ENCODE measurements at places on chromosomes 5 and 9.
A peak's percentile ranks its signal among the peaks of the same experiment; 100 is the strongest.

DNA sequence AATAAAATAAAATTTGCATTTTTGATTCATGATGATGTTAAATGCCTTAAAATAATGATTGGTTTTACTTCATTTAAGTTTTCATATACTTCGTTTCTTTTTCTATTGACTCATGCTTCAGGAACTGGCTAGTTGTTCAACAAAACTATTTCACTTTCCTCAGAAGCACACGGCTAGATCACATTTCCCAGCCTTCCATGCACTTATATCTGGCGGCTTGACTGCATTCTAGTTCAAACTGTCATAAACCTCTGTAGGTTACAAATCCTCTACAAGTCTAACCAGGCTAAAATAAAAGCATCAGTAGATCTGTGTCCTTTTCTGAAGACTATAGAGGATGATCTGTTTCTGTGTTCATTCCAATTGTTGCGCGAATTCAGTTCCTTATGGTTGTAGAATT is 46.3 kb upstream of the CNTLN start:
- DNase-seq = no peak

GRCh38 chr5:148333262-148333849 is 2.0 kb upstream of the SPINK9 start:
- no peak for DNase-seq

DNA sequence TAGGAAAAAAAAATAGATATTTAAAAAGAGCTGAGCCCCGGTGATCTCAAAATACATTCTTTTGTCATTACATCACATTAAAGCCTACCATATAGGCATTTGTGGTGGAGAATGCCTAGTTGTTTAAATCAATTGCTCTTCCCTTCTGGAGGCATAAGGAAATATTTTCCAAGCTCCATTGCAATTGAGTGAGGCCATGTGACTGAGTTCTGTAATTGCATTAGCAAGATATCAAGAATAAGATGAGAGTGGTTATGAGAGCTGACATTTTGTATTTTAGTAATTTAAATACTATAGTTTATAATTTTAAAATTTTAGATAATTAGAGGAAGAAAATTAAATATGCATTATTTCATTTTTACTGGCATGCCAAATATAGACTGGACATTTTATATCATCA is 1195.9 kb downstream of the DTWD2 start:
- no peak for DNase-seq

GRCh38 chr5:132839426-132840301 is 9.2 kb upstream of the SHROOM1 start:
- no peak for DNase-seq

- no peak for DNase-seq
Measured at GRCh38 chr9:34291423-34291822, 37.6 kb downstream of the KIF24 start.

DNA sequence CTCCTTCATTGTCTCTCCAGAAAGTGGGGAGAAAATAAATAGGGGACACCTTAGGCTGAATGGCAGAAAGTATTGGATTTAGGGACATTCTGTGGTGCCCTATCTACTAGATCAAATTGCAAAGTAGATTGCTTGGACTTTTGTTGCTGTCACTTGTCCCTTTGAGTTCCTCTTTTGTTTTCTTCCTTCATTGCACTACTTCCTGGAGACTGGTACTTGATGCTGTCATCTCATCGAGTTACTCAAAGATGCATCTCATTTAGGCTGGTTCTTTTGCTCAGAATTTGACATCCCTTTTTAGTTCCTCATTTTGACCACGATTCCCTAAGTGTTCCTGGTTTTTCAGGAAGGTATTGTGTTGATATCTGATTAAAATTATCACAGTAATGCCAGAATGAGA is 137.6 kb downstream of the ADGRV1 start:
- DNase-seq = no peak

DNA sequence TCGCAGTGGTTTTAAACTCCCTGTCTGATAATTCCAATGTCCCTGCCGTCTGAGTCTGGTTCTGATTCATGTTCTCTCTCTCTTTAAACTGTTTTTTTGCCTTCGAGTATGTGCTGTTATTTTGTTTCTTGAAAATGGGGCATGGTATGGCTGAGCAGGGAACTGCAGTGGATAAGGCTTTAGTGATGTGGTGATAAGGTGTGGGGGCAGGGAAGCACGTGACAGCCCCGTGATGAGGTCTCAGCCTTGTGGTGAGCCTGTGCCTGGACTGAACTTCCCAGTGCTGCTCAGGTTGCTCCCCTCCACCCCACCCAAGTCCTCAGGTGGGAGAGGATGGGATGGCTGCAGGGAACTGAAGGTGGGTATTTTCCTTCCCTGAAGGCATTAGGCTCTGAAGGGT is 5.5 kb upstream of the ZNF354B start:
- no peak for DNase-seq

GRCh38 chr5:14816999-14817761 is 54.4 kb downstream of the ANKH start:
- DNase-seq = no peak

DNA sequence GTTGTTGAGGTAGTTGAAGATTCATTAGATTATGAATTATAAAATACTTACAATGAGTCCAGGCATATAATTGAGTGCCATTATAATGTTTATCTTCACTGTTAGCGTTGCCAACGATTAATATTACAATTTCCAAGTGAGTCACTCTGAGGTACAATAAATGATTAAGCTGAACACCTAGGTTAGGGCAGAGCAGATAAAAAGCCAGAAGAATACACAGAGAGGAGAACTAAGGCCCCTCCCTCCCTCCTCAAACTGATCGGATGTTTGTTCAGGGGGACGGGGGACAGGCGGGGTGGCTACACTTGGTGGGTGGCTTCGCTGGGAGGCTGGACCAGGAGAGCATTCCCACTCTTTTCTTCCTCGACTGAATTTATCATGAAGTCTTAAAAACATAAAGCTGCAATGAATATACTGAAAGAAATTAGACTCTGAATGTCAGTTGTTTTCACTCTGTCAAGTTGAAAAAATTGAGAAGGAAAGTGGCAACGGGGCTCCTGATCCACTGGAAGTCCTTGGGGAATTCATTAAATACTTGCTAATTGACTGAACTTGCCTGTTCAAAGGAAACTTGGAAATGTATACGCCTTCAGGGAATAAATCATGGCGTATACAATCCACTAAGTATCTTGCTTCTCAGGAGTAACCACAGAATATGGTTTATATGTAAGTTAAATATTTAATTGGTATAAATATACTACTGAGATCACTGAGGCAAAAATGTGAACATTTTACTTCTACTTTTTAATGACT is 198.1 kb downstream of the TSSK1B start:
- DNase-seq = no peak

DNA sequence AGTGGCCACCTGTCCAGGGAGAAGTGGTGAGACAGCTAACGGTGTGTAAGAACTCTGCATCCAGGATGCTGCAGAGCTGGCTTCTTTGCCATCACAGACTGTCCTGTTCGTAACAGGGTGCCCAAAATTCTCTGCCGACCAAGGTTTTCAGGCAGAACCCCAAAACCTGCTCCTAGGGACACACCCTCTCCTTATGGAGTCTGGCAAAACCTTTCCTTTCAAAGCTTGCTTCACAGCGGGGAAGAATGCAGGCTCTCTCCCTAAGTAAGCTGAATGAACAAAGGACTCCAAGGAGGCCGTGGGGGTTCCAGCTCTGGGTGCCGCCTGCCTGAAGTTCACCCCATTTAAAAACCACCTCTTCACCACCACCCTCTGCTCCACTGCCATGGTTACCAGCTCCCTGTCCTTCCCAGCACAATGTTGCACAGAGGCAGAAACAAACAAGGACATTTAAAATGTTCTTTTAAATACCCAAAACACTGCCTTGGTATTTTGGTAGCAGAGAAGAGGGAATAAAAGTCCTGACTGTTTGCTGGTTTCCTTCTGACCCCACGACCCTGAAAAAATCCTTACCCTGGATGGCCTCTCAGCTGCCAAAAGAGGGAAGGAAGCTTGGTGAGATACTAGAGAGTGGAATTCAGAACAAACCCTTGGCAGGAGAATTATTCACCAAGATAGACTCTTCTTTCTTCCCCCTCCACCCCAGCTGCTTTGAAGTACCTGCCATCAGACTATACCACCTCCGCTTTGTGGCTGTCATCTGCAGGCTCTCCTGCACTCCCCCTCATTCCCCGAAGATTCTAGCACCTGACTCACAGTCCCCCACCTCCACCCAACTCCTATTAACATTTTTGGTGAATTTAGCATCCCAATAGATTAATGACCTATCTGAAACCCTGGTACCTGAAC is 7.1 kb upstream of the KLF9 start:
- peak; percentile 44 for DNase-seq

GRCh38 chr9:93645149-93645889 is 68.9 kb downstream of the PHF2 start:
- DNase-seq = no peak

DNA sequence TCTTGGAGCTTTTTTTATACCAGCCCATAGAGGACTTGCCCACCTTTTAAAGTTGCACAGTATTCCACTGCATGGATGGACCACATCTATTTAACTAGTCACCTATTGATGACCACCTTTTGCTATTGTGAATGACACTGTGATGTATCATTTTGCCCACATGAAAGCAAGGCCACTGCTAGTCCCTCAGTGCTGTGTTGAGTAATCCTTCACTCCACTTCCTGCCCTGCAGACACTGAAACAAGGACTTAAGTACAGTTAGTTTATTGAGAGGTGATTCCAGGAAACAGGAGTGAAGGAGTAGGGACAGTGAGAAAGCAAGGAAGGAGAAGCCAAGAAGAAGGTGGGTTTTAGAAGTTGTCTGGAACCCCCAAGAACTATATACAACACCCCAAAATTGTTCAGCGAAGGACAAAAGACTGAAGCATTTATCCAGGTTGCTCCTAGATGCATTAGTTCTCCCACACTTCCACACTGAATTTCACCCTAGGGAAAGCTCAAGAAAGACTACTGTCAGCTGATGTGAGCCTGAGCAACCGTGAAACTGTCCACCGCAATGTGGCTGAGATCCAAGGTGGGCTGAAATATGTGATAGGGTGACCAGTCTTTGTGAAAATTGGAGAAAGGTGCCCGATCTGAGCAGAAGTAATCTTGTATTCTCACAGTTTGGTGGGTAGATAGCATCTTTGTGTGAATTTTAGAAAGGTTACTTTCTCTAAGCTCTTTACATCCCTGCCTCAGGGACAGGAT is 45.2 kb upstream of the ANKRD31 start:
- DNase-seq = no peak

DNA sequence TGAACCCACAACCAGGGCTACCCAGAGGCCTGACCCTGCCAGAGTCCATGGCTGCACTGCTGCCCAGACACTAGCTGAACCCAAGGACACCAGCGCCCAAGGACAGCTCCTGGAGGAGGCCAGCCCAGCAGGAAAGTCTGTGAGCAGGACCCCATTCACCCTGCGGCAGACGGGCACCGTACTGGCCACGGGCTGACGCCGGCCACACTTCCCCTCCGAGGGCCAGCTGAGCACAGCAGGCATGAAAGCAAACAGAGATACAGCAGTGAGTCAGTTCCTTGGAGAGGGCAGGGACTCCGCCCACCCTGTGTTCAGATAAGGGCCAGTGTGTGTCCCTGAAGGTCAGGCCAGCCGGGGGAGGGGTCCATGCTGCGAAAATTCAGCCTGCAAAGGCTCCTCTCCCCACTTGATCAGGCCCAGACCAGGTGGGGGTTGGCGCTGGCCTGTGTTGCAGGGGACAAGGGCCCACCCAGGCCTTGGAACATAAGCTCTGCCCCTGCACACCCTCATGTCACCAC is 3.2 kb downstream of the RNF208 start:
- DNase-seq = no peak

DNA sequence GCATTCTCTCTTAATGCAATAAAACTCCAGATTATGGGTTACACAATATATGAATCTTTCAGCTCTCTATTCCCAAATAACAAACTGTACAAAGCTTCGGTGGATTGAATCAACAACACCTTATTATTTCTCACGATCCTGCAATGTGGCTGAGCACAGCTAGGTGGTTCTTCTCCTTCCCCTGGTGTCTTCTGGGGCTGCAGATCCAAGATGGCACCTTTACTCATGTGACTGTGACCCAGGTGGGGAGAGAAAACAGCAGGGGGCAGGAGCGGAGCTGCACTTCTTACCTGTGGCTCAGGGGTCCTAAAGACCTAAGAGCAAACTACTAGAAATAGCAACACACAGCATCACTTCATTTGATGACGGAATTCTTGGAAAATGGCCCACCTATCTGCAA is 233.1 kb downstream of the IRX1 start:
- no peak for DNase-seq

DNA sequence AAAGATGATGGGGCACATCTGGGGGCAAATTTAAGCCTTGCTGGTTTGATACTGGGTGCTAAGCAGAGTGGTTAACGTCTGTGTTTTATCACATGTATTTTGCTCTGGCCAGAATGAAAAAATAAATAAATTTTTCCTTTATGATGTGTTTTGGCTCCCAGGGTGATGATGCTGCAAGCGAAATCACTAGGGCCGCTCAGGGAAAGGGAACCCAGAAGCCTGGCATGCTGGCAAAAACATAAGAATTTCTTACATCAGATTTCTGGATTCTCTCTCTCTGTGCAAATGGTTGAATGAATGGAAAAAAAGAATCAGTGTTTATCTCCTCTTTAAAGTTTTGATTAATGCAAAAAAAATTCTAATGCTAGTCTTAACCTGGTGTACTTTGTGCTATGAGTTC is 1975.2 kb upstream of the C9orf72 start:
- no peak for DNase-seq

GRCh38 chr5:135593886-135594285 is 15.1 kb upstream of the CXCL14 start:
- DNase-seq = no peak

- DNase-seq = no peak
Measured at GRCh38 chr5:72272398-72272797, 47.6 kb downstream of the MRPS27 start.

DNA sequence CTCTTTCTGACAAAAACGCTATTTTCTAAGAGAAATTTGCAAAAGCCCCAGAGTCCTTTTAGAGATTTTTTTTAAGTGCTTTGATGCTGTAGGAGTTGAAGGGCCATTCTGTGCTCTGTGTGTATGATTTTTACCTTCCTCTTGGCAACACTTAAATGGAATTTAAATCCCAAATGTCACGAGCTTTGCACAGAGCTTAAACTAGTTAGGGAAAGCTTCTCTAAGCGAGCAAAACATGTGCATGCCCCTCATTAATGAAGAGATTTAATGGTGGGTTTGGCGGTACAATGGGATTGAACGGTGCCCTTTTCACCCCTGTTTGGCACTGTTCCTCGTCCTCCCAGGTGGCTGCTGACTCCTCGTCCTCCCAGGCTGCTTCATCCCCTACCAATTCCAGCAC is 220.7 kb downstream of the DRD1 start:
- no peak for DNase-seq

- no peak for DNase-seq
Measured at GRCh38 chr5:143515829-143516228, 112.3 kb upstream of the NR3C1 start.

DNA sequence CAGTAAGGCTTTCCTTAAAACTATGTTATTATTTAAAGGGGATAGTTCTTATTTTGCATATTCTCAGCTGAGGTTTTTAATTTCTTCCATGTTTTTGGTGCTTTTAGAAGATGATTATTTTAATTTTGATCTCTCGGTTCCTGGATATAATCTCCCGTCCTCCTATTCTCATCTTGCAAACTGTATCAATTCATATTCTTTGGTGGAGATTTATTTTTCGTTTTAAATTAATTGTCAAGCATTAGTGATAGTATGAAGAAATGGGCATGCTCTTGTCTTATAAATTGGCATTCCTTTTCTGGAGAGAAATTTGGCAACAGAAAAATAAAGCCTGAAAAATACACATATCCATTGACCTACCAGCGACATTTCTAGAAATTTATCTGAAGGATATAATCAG is 15.5 kb upstream of the GNAQ start:
- no peak for DNase-seq

GRCh38 chr5:72206994-72207393 is 99.7 kb downstream of the MAP1B start:
- DNase-seq = no peak

All from T-cell (primary cell).